ENCODE measurements at places on chromosomes 3 and 15. TPM values are rescaled to one million over a fixed set of nuclear protein-coding genes. Genes with fewer than 3 reads are reported as not detected.

BBX gene
- total RNA-seq = 38.9 TPM

SACM1L gene
- 101 TPM for total RNA-seq

MNS1 gene
- total RNA-seq = not detected

EXD1 gene
- not detected for total RNA-seq

A4GNT gene
- not detected for total RNA-seq

GTF2E1 gene
- total RNA-seq = 34.5 TPM

LDHAL6B gene
- not detected for total RNA-seq

ST3GAL6 gene
- not detected for total RNA-seq

SERINC4 gene
- total RNA-seq = 0.18 TPM

ASB14 gene
- total RNA-seq = not detected

SLC9A9 gene
- 18.5 TPM for total RNA-seq

SOX2 gene
- not detected for total RNA-seq

SOX14 gene
- total RNA-seq = not detected

OR5K2 gene
- total RNA-seq = not detected

DNA sequence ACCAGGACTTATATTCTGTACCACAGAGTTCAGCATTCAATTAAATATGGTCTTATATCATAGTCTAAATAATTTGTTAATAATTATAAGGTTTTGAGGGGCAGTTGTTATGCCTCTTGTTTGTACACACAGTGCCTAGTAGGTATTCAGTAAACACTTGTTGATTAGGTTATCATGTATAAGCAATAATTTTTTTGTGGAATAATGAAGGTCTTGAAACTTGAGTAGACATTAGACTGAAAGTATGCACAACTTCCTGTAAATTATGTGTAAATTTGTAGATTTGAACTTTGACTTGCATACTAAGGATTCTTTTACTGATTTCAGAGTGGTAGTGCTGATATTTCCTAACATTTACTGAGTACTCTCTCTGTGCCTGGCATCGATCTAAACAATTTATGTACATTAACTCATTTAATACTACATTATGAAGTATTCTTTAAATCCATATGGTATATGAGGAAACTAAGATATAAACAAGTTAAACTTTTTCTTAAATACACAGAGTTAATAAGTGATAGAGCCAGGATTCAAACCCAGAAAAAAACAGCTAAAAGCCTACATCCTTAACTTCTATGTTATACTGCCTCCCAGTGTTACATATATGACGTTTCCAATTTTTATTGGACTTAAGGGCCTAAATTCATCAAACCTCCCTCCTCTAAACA, 65.1 kb downstream of the GLCE start:
- no peak for DNase-seq

DNA sequence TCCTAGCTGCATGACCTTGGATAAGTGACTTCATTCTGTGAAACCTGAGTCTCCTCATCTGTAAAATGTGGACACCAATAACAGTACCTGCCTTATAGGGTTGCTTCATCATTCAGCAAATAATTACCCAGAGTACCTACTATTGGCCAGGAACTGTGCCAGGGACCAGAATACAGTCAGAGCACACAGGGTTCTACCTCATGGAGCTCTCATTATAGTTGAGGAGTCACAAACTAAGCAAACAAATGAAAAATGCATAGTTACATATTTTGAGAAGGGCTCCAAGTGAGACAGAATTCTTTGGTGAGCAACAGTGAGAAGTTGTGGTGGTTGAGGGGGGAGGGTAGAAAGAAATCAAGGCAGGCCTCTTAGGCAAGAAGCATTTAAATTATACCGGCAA, 308.6 kb upstream of the WNT5A start:
- no peak for DNase-seq

DNA sequence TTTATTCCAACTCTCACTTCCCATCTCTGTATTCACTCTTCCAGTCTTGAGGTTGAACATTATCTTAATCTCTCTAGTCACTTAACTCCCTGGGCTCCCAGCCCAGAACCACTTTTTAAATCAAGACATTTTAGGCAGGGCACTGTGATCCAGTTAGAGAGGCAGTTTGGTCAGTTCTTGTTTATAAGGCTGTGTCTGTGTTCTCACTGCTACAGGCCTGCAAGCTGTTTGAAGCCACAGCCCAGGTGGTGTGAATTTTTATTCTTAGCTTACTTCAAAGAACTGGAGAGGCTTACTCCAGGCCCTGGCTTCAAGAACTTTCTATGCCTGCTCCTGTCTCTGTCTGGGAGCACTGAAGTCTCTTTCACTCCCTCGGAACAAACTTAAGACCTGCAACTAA, 906.1 kb downstream of the CADM2 start:
- no peak for DNase-seq

DNA sequence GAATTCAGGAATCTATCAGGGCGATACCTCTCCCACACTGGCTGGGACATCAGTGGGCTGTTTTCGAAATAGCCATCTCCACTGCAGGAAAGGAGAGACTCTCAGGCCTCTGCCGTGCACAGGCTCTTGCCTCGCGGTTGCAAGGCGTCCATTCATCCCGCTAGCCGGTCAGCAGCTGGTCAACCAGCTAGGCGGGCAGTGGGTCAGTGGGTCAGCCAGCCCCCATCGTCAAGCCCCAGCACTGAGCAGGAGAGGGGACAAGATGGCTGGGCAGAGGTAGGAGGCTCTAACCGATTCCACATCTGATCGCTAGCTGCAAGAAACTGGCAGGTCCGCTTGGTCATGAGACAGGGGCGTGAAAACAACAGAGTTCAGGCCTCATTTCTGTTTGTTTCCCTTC, 45.1 kb downstream of the MUC4 start:
- DNase-seq = no peak

DNA sequence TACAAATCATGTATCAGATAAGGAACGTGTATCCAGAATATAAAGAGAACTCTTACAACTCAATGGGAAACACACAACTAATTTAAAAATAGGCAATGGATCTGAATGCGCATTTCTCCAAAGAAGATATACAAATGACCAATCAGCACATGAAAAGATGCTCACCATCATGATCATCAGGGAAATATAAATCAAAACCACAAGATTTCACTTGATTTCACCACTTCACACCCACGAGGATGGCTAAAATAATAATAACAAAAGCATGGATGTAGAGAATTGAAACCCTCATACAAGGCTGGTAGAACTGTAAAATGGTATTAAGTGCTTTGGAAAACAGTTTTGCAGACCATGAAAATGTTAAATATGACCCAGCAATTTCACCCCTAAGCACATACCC, 26.7 kb upstream of the SLC12A8 start:
- no peak for DNase-seq

- no peak for DNase-seq
These were observed 135.9 kb upstream of the AGBL1 start for GRCh38 chr15:85943791-85944190.

GRCh38 chr3:117103675-117104074, 394.1 kb downstream of the TUSC7 start:
- DNase-seq = no peak

DNA sequence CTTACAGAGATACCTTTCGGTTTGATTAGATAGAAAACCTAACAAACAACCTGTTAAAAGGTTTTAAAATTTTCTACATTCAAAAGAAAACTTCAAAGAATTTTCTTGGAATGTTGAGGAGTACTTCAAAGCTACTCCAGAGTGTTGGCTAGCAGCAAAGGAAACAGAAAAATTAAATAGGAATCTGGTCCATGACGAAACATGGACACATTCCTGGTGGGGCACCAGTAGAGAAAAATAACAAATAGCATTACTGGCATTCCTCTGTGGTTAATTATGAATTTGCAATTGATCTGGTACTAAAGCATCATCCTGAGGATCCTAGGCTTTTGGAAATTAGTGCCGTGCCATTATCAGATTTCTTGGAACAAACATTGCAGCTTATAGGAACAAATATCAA, 59.5 kb upstream of the DPPA4 start:
- no peak for DNase-seq

- no peak for DNase-seq
These were observed 10.9 kb downstream of the RTP1 start for GRCh38 chr3:187208159-187208558.

DNA sequence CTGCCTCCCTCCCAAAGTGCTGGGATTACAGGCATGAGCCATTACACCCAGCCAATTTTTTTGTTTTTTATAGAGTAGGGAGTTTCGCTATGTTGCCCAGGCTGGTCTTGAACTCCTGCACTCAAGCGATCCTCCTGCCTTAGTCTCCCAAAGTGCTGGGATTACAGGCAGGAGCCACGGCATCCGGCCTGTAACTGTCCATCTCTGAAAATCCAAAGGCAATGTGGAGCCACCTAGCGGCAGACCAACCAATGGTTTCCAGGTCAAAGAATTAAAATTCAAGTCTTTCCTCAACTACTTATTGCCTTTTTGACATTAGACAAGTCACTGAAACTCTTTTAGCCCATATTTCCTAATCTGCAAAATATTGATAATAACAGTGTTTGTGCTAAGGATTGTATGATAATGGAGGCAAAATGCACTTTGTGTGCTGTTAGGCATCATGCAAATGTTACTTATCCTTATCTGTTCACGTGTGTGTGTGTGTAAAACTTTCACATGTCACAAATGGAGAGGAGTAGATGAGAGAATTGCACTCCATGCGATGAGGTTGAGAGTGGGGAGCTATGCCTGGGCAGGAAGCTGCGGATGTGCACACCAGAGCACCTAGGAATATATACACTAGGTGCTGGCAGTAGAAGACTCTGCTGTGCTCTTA, 48.7 kb downstream of the COL8A1 start:
- peak; percentile 51 for DNase-seq

GRCh38 chr15:99169769-99170311, 65.0 kb downstream of the SYNM start:
- DNase-seq = no peak

DNA sequence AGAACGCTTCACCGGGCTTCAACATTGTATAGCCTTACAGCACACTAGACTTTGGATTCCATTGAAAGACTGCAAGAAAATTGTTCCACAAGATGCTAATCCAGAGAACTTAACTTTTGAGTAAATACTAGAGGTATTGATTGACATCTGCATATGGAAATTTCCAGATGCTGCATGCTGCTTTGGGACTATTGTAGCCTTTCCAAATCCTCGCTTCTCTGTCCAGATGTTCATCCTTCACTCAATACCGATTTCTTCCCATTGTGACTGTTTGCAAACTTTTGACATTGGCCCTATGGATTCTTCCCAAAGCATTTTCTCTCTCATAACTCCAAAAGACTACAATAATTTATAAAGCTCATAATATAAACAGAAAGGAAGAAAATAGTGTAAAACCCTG, 41.4 kb downstream of the COL6A6 start:
- no peak for DNase-seq

GRCh38 chr3:186520957-186521842, 23.0 kb downstream of the CRYGS start:
- DNase-seq = peak; percentile 34

DNA sequence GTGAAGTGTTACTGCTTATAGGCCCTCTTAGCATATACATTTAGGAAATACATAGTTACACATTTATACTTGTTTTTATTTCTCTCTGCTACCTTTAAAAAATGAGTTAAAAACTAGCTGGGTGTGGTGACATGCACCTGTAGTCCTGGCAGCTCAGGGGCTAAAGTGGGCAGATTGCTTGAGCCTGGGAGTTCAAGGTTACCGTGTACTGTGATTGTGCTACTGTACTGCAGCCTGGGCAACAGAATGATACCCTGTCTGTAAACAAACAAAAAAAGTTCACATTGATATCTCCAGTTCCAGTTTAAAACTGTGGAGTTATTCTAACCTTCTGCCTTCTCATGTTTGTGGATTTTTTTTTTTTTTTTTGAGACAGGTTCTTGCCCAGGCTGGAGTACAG, 12.1 kb downstream of the PDCD6IP start:
- DNase-seq = no peak

- no peak for DNase-seq
These were observed 145.2 kb downstream of the TAFA4 start for GRCh38 chr3:68787106-68787626.

GRCh38 chr3:138007898-138008297, 2.1 kb upstream of the CLDN18 start:
- no peak for DNase-seq

GRCh38 chr3:50124052-50124799, 30.9 kb upstream of the SEMA3F start:
- no peak for DNase-seq

- DNase-seq = no peak
These were observed 194.3 kb downstream of the FNDC3B start for GRCh38 chr3:172233474-172234277.

DNA sequence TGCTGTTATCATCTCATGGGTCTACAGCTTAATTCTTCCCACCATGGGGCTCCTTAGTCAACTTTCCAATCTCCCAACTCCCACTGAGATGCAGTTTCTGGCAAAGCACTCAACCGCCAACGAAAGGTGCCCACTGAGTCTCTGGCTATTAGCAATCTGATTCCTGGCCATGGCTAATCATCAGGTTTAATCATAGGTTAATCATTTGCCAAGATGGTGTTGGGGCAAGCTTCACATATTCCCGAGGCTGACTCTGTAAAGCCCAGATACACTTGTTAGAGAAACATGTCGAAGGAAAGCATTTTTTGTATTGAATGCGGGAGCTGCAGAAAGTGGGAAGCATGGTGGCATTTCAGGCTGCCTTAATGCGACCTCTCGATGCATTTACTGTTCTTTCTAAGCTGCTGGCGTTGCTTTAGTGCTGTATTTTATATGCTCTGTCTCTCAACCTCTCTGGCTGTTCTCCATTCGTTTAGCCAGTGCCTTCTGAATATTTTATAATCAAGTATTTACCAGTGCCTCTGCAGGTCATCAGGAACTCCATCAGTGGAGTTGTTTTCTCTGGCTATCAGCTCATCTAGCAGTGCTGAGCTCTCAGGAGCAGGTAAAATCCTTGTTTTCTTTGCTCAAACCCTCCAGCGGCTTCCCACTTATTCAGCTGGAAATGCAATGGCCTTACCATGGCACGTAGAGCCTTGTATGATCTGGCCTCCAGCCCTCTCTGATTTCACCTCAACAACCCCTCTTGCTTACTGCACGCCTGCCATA, 67.0 kb downstream of the EDEM1 start:
- DNase-seq = no peak

GRCh38 chr15:98583771-98584430, 64.4 kb upstream of the IGF1R start:
- no peak for DNase-seq

DNA sequence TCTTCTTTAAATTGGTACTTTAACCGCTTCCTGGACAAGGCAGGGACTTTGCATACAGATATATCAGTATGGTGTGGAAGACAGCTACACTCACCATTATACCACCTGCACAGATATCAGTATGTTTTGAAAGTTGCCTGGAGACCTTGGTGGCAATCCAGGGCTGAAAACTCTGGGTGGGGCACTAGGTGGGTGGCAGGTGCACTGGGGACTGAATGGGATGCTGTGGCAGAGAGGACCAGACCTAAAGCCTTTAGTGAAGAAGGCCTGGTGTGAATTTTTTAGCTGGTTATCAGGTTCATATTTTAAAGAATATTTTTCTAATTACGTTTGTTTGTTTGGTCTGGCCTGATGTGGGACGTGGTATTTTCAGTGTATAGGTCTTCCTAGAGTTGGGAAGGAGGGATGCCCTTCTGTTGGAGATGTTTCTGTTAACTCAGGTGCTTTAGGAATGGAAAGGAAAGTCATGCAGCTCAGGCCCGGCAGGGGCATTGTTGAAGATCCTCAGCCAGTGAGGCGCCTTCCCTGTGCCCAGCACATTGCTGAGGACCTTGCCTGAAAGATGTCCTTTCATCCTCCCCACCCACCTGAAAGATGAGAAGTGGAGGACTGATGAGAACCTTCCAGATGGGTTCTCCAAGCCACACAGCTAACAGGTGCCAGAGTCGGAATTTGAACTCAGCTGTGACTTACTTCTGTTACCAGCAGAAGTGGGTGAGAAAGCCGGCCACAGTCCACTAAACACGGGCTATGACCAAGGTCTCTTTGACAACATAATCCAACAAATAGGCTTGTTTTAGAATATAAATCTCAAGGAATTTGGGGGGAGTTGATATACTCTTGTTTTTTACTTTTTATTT, 77.3 kb downstream of the APBA2 start:
- no peak for DNase-seq
